Hematopoietic multipotent progenitor cell treated with erythropoietin and hydrocortisone succinate and interleukin-3 and kit ligand, for 6 days (in vitro differentiated cells): ENCODE measurements at places on chromosomes 11 and 22.

GRCh38 chr11:44992181-44992582 lies 41.5 kb upstream of the TP53I11 start:
- no peak for DNase-seq

DNA sequence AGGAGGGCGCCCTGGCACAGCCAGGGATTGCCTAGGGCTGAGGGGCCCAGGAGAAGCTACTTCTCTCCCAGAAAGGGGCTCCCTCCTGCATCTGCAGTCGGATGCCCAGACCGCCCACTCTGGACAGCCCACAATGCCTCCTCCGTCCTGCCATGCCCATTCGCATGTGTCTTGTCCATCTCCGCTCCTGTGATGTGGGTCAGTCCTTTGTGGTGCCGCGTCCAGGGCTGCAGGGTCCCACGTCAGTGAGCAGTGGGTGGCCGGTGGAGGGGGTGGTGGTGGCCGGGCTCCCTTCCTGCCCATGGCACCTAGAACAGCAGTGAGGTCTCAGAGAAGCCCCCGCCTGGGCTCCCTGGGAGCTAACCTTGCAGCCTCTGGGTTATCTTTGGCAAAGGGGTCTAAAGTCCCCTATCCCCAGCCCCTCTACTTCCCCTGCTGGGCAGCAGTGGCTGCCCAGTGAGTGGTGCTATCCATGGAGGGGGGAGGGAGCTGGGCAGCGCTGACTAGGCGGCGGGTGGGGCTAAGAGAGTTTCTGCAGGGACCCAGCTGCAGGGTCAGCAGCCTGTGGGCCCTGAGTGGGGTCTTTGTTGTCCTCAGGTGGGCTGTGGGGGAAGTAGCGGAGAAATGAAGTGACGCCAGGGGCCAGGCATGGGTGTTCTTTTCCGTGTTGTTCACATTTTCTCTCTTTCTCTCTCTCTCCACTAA lies 41.1 kb downstream of the KCNC1 start:
- DNase-seq: no peak

GRCh38 chr22:20399866-20400605 lies 6.1 kb downstream of the ZNF74 start:
- no peak for DNase-seq

DNA sequence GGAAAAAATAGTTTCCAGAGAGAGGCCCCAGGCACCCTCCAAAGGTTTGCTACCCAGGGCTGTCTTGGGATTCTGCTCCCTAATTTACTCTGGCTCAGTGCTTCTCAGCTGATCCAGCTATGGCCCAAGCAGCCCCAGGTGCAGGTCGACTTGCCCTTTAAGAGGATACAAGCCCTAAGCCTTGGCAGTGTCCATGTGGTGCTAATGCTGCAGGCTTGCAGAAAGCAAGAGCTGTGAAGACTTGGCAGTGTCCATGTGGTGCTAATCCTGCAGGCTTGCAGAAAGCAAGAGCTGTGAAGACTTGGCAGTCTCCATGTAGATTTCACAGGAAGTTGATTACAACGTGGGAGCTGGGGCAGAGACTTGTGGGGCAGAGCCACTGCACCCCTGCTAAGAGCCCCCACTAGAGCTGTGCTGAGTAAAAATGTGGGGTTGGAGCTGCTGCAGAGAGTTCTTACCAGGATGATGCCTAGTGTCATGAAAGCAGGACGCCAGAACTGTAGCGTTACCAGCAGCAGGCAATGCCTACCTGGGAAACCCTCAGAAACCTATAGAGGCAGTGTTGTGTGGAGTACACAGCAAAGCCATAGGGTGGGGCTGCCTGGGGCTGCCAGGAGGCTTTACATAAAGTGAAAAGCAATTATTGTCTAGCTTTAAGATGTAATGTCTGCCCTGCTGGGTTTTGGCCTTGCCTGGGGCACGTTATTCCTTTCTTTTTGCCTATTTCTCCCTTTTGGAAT lies 16.1 kb upstream of the OR52K1 start:
- no peak for DNase-seq

- no peak for DNase-seq
Observed at GRCh38 chr11:22234743-22235142, 41.9 kb downstream of the ANO5 start.

DNA sequence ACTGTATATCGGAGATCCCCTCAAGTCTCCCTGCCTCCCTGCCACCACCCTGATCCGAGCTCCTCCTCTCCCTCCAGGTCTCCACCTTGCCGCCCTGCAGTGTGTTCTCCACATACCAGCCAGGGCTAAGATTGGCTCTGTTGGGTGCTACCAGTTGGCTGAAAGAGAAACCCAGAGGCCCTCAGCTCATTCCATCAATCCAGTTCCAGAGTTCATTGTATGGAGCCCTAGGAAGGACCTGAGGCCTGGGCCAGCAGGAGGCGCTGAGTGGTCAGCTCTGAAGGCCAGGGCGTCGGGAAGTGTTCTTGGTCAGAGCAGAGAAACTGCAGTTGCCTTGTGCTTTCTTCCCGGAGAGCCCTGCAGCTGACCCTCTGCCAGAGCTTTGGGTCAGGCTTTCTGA lies 2.2 kb upstream of the TOP3B start:
- peak; percentile 32 for DNase-seq

- no peak for DNase-seq
Observed at GRCh38 chr11:113119074-113119473, 157.9 kb downstream of the NCAM1 start.

DNA sequence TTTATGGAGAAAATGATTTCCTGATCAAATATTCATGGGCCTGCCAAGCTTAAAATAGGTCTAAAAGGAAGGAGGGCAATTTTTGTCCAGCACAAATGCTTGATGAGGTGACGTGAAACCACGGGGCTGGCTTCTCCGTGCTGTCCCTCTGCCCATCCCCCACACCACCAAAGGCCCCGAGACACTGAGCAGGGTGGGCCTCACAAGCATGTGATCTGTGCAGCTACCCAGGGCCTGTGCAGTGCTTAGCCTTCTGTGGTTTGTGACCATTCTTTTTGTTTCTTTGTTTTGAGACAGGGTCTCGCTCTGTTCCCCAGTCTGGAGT lies 94.8 kb upstream of the RTL6 start:
- DNase-seq: no peak

- peak; percentile 36 for DNase-seq
Observed at GRCh38 chr11:20671856-20672546, 2.6 kb downstream of the NELL1 start.

DNA sequence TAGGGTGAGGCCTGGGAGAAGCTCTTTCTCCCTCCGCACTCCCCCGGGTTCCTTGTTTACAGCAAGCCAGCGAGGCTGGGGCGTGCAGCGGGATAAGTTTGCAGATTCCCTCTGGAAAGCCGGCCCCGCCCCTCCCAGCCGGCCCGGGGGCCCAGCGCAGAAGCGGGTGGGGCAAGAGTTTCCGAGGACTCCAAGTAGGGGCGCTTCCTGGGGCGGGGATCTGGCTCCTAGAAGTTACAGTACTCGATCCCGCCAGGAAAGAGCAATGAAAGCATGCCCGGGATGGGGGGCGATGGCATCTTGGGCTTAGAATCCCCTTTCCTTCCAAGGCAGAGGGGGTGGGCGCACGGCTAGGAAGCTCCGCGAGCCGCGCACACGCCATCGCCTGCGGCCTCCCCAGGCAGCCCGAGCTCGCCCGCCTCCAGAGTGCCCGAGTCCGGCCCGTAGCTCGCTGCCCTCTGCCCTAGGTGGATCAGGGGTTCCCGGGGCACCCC lies 385 bp downstream of the TST start:
- peak; percentile 44 for DNase-seq

GRCh38 chr22:20089977-20090729 lies 10.1 kb downstream of the DGCR8 start:
- DNase-seq: no peak

- DNase-seq: peak; percentile 44
Observed at GRCh38 chr11:13669544-13670488, 1.3 kb downstream of the FAR1 start.

- no peak for DNase-seq
Observed at GRCh38 chr11:25068451-25068850, 571.6 kb downstream of the LUZP2 start.

GRCh38 chr22:31818481-31819392 lies 64.9 kb downstream of the DEPDC5 start:
- DNase-seq: peak; percentile 16

- no peak for DNase-seq
Observed at GRCh38 chr11:64318766-64319761, 1.1 kb downstream of the PRDX5 start.

- no peak for DNase-seq
Observed at GRCh38 chr22:46352276-46352675, 16.8 kb downstream of the TRMU start.

DNA sequence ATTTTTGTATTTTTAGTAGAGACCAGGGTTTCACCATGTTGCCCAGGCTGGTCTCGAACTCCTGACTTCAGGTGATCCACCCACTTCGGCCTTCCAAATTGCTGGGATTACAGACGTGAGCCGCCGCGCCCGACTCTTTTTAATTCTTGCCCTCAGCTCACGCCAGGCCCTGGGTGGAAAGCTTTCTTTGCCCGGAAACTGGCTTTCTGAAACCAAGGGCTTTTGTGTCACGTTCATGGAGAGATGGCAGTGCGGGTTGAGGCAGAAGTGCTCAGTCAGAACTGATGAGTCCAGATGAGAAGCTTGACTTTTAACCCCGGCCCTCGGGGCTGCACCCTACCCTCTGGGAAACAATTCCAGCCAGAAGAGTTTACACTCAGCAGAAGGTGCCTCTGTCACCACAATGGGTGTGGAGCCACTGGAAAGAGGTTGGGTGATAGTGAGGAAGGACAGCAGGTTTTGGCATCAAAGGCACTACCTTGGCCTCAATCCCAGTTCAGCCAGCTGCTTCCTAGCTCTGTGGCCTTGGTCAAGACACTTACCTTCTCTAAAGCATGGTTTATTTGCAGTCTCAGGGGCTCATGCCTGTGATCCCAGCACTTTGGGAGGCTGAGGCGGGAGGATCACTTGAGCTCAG lies 890 bp upstream of the ARFGAP3 start:
- DNase-seq: peak; percentile 15

GRCh38 chr11:73269459-73270015 lies 2.6 kb upstream of the P2RY6 start:
- DNase-seq: no peak

DNA sequence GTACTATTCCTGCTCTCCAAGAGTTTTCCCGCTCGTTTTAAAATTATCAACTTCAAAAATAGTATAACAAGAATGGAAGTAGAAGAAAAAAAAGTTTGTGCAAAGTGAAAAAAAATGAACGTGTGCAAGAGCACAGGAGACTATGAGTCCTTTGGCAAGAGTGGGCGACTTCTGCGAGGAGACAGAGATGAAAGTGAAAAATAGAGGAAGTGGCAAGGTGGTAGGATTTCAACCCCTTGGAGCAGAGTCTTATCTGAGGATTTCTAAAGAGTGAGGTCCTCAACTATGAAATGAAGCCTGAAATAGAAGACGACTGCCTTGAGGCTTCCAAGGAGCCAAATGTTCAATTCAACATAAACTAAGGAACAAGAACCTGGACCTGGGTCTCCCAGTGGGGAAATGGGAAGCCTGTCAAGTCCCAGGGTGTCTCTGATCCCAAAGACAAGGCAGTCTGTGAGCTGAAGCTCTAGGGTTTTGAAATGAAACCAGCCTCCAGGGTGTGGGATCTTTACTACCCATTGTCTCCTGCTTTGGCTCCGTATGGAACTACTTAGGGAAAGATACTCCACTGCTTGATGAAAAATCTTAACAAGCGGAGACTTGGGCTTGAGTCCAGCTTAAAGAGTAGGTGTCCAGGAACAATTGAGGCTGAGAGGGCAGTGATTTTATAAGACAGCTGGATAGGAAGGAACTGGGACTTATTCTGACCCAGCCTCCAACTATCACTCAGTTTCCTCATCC lies 4.8 kb downstream of the P4HA3 start:
- peak; percentile 26 for DNase-seq

GRCh38 chr11:13440100-13440855 lies 22.7 kb downstream of the BTBD10 start:
- DNase-seq: no peak

DNA sequence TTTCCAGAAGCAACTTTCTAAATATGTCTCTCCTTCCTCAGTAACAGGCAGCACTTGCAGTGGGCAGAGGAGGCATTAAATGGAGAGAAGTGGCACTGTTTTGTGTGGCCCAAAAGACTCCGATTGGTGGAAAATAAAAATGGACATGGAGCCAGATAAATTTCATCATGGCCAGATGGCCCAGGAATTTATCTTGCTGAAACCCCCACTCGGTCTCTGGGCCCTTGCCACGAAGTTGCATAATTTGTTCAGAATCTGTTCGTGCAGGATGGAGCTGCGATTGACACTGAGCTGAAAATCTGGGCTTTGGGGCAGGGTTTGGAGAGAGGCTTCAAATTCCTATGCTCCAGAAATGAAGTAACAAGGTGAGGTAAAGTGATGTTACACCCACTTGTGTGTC lies 65.5 kb downstream of the C11orf91 start:
- no peak for DNase-seq

DNA sequence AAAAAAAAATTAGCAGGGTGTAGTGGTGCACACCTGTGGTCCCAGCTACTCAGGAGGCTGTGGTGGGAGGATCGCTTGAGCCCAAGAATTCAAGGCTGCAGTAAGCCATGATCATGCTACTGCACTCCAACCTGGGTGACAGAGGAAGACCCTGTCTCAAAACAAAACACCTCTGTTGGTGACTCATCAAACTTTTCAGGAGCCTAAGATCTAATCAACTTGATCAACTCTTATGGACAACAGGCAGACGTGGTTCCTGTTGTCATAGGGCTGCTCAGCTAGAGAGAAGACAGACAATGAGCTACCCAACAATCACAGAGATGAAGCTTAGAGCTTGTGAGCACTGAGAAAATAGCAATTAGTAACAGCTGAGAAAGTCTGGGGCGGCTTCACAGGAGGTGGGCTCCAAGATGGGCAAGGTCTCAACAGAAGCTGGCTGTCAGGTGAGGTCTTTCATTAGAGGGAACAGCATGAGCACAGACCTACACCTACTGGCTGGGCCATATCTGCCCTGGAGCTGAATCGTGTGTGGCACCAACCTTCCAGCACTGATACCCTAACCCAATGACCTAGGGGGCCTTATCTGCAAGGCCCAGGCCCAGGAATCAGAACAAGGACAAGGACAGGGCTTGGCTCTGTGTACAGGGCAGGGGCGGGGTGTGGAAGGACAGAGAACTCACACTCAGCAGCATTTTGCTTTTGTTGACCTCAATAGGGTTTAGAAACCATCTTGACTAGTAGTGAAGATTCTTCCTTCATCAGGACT lies 7.2 kb upstream of the UCP3 start:
- peak; percentile 93 for DNase-seq

- no peak for DNase-seq
Observed at GRCh38 chr11:35390737-35391682, 28.3 kb downstream of the SLC1A2 start.

GRCh38 chr22:33090836-33091235 lies 32.7 kb upstream of the SYN3 start:
- no peak for DNase-seq
